ENCODE measurements at places on chromosomes 13 and 19.

DNA sequence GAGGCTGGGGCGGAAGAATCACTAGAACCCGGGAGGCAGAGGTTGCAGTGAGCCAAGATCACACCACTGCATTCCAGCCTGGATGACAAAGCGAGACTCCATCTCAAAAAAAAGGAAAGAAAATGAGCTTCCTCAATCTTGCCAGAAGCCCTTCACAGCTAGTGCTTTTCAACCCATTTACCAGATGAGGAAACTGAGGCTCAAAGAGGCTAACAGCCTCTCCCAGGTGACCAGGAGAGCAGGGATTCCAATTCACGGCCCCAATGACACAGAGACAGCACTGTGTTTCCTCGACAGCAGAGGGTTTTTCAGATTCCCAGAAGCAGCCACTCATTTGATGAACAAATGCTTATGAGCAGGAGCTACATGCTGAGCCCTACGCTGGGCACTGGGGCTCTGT lies 3.2 kb downstream of the UPK1A start:
- no peak for DNase-seq

DNA sequence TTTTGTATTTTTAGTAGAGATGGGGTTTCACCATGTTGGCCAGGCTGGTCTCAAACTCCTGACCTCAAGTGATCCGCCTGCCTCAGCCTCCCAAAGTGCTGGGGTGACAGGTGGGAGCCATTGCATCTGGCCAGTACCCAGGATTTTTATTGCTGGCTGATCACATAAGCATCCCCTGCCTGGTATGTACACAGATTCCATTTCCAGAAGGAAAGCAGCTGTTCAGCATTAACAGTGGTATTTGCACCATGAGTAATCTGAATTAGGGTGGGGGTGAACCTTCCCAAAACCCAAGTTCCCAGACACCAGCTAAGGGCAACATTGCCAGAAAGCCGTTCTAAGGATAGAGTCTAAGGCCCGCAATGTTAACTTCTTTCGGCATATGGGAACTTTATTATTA lies 7.3 kb downstream of the ZNF555 start:
- DNase-seq = no peak

- no peak for DNase-seq
Observed at GRCh38 chr13:43910856-43911255, 31.2 kb downstream of the LACC1 start.

GRCh38 chr13:79883216-79883615 lies 402.3 kb downstream of the NDFIP2 start:
- no peak for DNase-seq

GRCh38 chr19:695352-695949 lies at the start of gene PRSS57:
Gene PRSS57, minus strand, starts transcription at chr19:695452. Its CDS starts 22 bp downstream, at chr19:695430.
- DNase-seq = no peak

- DNase-seq = no peak
Observed at GRCh38 chr13:112172017-112172416, 105.1 kb downstream of the SOX1 start.

- no peak for DNase-seq
Observed at GRCh38 chr19:45191375-45191774, 12.8 kb downstream of the BLOC1S3 start.

DNA sequence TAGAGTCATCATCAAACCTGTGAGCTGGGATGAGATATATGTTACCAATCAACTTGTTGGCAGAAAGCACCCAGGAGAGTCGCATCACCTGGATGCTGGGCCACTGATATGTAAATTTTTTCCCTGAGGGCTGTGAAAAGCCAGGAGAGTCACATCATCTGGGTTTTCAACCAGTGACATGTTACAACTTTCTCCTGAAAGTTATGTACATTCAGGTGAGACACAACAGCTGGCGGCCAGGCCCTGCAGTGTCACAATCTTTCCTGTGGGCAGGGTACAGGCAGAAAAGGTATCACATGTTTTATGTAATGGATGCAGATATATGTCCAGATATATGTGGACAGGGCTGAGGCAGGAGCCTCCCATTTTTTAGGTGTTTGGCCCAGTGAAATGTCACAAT lies 13.2 kb upstream of the ZNF724 start:
- no peak for DNase-seq

- no peak for DNase-seq
Observed at GRCh38 chr13:48412881-48413351, at the start of gene LPAR6. Gene LPAR6, minus strand, starts transcription at chr13:48413113. Its CDS starts 690 bp downstream, at chr13:48412423.

DNA sequence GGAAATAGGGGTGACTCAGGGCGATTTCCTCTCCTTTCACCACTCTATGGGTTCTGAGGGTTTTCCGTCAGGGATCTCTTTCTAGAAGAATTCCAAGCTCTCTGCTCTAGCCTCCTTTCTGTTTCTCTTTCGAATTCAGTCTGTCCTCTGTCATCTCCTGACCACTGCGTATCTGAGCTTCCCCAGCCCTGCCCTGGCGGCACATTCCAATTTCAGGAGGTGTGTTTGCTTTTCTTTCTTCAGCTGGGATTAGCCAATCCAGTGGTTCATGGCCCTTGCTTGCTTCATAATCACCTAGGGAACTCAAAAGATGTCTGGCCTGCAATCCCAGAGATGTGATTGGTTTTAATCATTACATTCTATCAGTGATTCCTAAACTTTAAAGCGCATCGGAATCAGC lies 9.4 kb downstream of the IFNL2 start:
- no peak for DNase-seq

DNA sequence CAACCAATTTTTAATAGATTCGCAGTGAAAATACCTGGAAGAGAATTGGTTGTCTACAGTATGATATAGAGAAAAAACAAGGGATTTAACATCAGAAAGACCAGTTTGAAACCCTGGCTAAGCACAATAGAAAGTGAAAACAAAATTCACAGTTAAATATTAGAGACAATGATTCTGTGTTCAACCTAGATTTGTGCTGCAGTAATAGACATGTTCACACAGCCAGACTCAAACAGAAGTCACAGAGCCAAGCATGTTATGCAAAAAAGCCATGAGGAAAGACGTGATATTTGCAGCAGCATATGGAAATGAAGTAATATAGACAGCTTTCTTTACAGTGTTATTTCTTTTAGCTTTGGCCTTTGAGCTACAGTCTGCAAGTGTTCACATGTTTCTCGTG lies 48.1 kb downstream of the SCEL start:
- DNase-seq = no peak

- no peak for DNase-seq
Observed at GRCh38 chr19:48645620-48646000, 377 bp downstream of the CA11 start.

GRCh38 chr13:57653229-57653989 lies 21.9 kb downstream of the PCDH17 start:
- no peak for DNase-seq

DNA sequence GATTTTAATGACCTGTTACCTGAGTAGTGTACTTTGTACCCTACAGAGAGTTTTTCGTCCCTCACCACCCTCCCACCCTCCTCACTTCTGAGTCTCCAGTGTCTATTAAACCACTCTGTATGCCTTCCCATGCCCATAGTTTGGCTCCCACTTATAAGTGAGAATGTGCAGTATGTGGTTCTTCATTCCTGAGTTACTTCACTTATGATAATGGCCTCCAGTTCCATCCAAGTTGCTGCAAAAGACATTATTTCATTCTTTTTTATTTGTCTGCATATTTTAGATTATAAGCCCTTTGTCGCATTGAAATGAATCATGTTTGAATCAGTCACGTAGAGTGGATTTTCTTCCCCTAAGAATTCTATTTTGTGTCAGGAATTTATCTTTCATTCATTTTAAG lies 12.2 kb upstream of the HTR2A start:
- DNase-seq = no peak

DNA sequence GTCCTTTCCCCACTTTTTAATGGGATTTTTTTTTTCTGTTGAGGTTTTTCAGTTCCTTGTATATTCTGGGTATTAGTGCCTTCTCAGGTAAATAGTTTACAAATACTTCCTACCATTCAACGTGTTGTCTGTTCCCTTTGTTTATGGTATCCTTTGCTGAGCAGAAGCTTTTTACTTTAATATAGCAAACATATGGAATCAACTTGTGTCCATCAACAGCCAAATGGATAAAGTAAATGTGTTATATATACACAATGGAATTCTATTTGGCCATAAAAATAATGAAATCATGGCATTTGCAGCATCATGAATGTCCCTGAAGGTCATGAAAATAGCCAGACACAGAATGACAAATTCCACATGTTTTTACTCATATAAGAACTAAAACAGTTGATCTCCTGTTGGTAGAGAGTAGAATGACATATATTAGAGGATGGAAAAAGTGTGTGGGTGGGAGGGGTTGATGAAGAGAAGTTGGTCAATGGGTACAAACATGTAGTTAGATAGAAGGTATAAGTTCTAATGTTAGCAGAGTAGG lies 500.8 kb downstream of the SLITRK6 start:
- no peak for DNase-seq

DNA sequence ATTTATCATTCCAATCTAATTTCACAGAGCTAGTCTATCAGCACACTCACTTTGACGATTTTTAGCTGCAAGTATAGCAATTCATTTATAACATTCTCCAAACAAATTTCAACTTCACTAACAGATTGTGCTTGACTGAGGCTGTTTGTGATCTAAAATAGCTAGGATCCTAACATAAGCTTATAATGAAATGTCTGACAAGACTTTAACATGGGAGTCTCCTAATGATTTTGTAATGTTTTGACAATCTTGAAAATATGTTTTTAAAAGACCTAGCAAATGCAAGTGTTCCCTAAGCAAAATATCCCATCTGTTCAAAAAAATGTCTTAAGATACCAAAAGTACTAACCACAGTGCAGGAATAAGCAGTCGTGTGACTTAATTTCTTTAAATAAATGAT lies 889.5 kb upstream of the SPRY2 start:
- no peak for DNase-seq

DNA sequence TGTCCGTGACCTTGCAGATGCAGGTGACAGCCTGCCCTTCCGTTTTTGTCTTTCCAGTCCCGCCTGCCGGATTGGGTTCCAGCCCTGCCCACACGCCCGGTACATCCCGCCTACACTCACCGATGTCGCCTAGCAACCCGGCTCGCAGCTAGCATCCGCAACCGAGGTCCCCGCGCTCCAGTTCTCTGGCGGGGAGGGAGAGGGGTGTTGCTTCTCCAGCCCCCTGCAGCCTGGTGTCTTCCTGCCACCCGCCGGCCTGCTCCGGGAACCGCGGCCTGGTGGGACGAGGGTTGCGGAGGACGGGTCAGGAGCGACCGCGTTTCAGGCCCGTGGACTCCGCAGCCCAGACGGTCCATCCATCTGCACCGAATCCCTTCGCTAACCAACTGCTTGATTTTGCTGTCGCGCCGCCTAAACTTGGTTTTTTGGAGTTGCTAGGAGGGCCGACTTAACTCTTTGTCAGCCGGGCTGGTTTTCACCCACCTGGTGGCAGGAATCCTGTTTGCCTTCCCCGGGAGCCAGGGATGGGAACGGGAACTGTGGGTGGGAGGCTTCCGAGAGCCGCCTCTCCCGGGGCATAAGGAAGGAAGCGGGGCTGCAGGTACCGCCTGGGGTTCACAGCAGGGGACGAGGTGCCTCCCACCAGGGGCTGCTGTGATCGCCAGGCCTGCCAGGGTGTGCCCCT lies 15.4 kb upstream of the MATK start:
- DNase-seq = peak; percentile 37

GRCh38 chr19:40274585-40275544 lies 10.3 kb downstream of the AKT2 start:
- DNase-seq = no peak

DNA sequence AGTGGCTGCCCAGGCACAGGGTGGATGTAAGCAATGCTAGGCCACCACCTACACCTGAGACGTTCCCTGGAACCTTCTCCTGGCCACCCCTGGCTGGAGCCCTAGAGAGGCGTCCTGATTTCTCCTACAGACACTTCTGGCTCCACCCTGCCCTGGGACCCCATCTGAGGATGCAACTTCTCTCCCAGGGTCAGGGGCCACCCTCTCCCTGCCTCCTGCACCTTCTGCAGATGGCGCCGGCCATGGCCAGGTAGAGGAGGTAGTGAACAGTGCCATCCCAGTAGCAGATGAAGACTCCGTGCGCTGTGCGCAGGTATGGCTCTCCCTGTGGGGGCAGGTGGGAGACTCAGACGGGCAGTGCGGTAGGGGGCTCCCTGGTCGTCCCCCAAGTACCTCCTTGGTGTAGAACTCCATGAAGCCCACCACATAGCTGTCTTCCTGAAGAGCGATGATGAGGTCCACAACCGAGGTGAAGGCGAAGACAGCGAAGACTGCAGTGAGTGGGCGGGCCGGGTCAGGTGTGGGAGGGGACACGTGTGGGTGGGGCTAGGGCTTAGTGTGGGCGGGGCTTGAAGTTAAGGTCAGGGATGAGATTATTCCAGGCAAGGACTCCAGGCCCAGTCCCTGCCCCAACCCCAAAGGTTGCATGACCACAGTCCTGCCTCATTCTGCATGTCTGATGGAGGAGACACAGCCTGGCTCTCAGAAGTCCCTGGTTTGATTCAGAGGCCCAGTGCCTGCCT lies 3.0 kb downstream of the TM6SF2 start:
- no peak for DNase-seq

DNA sequence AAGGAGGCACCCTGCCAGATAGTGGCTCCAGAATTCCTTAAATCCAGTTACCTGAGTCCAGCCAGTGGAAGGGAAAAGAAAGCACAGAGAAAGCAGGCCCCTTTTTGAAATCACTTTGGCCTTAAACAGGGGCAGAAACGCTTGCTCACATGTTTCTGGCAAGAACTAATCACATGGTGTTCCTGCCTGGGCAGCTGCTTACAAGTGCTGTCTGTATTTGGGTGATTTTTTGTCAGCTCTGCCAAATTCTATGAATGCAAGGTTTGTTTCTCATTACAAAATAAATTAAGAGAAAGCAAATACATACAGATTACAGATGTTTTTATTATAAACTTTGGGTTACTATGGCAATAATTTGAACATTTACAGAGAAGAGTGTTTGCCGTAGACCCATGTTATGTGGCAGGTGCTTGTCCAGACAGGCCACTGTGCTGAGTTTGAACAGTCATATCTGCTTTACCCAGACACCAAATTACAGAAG lies 1237.8 kb downstream of the SLITRK5 start:
- DNase-seq = no peak

GRCh38 chr13:106561551-106562170 lies 6.3 kb downstream of the ARGLU1 start:
- no peak for DNase-seq

DNA sequence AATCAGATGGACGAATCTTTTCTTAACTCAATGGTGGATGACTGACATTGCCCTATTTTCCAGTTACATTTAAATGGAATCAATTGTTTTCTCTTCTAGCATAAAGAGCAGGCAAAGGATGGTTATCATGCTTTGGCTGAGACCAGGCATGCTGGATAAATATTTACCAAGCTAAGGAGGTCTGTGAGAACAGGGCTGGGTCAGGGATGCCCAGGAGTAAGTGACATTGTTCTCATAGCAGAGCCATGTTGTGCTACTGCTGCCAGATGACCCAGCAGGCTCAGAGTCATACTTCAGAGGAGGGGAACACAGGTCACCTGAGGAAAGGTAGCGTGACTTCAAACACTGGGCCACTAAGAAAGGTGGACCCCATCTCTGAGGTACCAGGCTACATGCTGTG lies 116.0 kb upstream of the RNF113B start:
- no peak for DNase-seq

DNA sequence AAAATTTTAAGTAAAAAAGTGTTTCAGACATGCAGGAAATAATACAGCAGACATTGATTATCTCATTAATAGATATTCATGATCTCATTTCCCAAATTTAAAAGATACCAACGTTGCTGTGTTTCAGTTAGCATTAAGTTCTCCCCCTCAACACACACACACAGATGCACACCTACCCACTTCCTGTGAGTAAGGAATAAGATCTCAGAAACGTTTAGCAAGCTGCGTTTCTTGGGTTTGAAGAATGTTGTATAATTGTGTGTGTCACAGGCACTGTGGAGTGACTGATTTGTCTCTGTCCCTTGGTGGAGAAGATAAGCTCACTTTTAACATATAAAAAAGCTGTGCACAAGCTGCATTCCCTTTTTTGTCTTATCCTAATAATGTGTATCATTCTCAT lies 196.8 kb downstream of the PDS5B start:
- no peak for DNase-seq

- DNase-seq = no peak
Observed at GRCh38 chr19:2252797-2253105, 3.5 kb downstream of the JSRP1 start.

All from activated effector memory CD4-positive, alpha-beta T cell treated with Interleukin-2 at 50 U/mL for 16 hours (primary cell).